ENCODE measurements at places on chromosomes 4 and X.

DNA sequence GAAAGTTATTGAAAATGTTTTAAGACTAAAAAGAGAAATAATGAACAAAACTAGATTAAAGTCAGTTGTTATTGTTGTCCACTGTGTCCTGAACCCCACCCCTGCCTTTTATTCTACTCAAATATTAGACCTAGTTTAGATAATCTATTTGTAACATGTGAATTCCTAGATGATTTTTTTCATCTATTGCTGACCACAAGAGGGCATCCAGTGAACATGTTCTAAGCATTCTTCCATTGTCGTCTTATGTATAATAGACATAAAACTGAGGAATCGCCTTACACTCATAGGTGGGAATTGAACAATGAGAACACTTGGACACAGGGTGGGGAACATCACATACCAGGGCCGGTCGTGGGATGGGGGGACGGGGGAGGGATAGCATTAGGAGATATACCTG is 36.4 kb upstream of the HPRT1 start:
- peak; percentile 23 for DNase-seq

- no peak for DNase-seq
These were observed 71.2 kb downstream of the MSX1 start for GRCh38 chr4:4930677-4931076.

GRCh38 chrX:16826207-16826606 is 39.9 kb downstream of the TXLNG start:
- DNase-seq: peak; percentile 59

GRCh38 chrX:13147733-13148132 is 103.3 kb upstream of the FAM9C start:
- DNase-seq: no peak

DNA sequence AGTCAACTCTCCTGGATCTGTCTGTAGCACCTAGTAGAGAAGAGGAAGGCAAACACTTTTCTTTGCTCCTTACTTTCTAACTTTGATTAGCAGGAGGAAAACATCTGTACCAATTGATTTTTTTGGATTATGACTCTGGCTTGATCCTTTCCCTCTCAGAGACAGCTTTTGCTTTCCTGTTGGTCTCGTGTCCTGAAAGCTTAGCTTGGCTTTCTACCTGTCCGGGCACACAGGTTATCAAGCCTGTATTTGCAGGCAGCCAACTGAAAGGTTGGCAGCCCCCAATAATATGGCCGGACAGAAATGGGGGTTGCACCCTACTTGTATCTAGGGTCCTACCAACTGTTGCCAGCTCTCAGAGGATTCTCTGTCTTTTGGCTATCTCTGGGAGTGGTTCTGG is 43.1 kb upstream of the LAMP2 start:
- no peak for DNase-seq

GRCh38 chr4:95850161-95850560 is 10.3 kb downstream of the PDHA2 start:
- DNase-seq: no peak

- DNase-seq: no peak
These were observed 152.9 kb downstream of the NHS start for GRCh38 chrX:17527922-17528321.

- DNase-seq: peak; percentile 82
These were observed 409.3 kb downstream of the FAM47B start for GRCh38 chrX:35351795-35352483.

DNA sequence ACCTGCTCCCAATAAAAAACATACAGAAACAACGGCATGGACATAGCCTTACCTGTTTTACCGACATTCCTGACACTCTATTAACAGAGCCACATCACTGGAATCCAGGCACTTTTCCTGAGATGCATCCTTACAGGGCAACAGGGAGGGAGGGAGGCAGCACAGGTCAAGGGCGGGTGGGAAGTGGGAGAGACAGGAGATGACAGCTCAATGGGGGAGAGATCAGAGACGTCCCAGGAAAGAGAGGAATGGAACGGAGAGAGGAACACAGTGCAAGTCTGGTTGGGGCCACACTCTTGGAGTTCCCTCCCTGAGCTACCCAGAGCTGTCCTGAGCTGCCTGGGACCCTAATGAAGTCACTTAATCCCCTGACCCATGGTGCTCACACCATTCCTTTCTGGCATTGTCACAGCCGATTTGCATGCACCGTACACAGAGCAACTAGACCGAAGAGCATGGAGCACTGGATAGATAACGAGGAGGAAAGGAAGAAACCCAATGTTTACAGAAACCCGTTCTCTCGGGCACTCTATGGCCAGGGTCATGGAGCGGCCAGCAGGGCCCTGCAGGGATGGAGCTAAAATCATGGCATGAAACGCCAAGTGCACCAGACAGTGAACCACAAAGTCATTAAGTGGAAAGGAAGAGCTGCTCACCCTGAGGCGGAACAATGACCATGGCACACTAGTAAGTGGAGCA is 93.1 kb downstream of the NSUN7 start:
- DNase-seq: no peak

DNA sequence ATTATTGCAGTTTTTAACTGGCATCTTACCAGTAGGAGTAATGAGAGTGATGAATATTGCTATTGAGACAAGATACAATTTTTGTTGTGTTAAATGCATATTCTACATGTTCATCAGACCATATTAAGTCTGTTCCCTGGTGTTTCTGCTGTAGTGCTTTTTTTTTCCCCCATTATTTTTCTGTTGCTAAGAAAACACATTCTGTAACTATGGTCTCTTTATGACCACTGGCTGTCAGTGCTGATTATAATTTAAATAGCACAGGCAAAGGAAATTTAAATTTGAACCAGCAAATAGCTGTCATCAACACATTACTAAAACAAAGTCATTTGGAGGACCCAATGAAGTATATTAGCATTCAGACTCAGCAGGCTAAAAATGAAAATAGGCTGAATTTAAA is 98.3 kb upstream of the ANKRD50 start:
- no peak for DNase-seq

- no peak for DNase-seq
These were observed 90.2 kb upstream of the DCLK2 start for GRCh38 chr4:149988087-149988410.

DNA sequence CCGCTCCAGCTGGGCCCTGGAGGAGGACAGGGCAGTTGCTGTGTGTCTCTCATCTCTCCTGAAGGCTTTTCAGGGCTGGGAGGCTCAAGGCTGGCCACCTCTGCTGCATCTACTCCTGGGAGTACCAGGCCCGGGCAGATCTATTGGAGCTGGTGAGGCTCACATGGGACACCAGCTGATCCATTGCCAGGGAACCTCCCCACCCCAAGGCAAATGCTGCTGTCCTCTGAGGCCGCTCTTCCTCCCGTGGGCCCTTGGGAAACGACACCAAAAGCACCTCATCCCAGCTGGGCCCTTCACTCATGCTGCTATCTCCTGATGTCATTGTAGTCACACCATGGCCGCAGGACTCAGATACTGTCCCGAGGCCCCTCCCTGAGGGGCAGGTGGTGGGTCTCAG is 3.6 kb downstream of the UBL4A start:
- DNase-seq: no peak

- DNase-seq: no peak
These were observed 31.2 kb downstream of the PIGG start for GRCh38 chr4:530017-530781.

DNA sequence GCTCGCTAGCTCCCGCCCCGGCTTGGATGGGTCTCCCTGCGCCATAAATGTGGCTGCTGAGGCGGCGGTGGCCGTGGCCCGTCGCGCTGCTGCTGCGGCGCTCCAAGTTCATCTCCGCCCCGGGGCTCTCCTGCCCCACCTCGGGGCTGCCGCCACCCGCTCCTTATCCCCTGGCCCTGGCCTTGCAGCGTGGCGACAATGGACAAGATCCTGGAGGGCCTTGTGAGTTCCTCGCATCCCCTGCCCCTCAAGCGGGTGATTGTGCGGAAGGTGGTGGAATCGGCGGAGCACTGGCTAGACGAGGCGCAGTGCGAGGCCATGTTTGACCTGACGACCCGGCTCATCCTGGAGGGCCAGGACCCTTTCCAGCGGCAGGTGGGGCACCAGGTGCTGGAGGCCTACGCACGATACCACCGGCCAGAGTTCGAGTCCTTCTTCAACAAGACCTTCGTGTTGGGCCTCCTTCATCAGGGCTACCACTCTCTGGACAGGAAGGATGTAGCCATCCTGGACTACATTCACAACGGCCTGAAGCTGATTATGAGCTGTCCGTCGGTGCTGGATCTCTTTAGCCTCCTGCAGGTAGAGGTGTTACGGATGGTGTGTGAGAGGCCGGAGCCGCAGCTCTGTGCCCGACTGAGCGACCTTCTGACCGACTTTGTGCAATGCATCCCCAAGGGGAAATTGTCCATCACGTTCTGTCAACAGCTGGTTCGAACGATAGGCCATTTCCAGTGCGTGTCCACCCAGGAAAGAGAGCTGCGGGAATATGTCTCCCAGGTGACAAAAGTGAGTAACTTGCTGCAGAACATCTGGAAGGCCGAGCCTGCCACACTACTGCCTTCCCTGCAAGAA is 763 bp downstream of the USP38 start:
- no peak for DNase-seq

DNA sequence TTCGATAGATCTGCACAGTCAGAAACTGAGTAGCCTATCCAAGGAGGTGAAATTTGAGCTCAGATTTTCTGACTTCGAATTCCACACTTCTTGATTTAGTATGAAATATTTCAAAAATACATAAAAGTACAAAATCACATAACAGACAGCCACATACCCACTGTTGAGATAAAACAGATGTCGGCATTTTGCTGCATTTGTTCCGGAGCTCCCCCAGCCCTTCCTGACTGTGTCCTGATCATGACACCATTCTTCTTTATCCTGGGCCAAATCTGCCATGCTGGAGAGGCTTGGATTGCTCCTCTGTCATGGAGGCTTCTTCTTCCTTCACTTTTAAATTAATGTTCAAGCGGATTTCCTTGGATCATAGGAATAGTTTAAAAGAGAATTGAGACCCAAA is 124.2 kb upstream of the RBPJ start:
- DNase-seq: no peak

DNA sequence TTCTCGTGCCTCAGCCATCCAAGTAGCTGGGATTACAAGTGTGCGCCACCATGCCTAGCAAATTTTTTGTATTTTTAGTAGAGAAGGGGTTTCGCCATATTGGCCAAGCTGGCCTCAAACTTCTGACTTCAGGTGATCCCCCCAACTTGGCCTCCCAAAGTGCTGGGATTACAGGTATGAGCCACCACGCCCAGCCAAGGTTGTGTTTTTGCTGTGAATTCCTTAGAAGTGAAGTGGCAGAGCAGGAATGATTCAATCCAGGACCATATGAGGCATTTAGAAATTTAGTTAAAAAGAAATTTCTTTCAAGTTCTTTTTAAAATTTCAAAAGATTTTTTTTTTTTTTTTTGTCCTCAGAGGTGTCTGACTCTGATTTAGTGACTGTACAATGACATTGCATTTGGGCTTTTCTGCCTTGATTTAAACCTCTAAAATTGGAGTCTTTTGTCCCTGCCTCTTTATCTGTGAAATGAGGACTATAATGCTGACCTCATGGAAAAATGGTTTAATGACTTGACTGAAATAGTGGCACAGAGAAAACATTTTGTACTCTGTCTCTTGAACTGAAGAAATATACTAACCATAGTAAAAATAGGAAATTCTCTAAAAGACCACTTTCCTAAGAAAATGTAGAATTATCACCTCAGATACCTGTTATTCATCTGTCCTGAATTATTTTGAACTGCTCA is 59.9 kb downstream of the CXCL13 start:
- no peak for DNase-seq

DNA sequence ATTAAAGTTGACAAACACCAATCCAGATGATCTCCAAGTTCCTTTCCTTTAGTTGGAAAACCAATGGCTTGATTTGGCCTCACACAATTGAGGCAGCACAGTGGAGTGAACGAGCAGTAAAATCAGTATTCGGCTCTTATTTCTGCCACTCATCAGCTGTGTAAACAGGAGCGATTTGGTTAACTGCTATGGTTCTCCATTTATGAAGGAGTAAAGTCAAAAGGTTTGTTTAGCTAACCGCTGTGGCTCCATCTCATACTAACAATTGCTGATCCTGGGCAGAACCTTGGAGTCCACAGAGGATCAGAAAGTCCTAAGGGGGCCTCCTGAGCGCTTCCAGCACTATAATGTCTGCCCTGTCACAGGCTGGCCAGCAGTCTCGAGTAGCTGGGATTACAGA is 54.5 kb upstream of the EXOC1L start:
- no peak for DNase-seq

DNA sequence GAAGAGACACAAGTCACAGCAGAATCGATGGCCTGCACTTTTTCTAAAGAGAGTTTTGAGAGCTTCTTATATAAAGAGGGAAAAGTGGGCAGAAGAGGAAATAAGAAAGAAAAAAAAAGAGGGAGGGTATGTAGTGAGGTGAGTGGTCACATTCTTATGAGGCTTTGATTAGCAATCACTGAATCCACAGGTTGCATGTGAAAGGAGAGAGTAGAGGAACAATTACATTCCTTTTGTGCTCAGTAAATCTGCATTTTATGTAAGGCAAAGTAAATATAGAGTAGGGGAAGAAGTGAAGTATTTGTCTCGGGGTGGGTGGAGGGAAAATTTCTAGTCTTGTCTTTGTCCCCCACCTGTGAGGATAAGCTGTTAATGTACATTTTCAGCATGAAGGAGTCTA is 26.8 kb upstream of the MBTPS2 start:
- DNase-seq: no peak

- DNase-seq: no peak
These were observed 178.5 kb downstream of the SHOX start for GRCh38 chrX:809081-809480.

DNA sequence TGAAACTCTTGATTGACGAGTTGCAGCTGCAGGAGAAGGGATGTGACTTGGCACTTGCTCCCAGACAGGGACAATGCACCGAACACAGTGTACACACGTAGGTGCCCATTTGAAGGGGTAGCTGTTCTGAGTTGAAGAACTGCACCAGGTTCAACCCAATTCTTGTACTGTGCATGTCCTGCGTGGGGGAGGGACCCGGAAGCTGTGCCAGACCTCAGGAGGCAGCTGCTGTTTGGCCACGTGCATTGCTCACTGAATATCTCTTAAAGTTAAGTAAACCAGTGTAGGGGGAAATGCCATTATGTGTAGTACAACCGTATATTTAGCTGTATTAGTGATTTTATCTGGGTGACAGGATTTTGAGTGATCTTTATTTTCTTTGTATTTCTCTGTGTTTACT is 12.0 kb upstream of the RBBP7 start:
- DNase-seq: peak; percentile 9

- no peak for DNase-seq
These were observed 75.7 kb upstream of the ANK2 start for GRCh38 chr4:112973750-112974251.

DNA sequence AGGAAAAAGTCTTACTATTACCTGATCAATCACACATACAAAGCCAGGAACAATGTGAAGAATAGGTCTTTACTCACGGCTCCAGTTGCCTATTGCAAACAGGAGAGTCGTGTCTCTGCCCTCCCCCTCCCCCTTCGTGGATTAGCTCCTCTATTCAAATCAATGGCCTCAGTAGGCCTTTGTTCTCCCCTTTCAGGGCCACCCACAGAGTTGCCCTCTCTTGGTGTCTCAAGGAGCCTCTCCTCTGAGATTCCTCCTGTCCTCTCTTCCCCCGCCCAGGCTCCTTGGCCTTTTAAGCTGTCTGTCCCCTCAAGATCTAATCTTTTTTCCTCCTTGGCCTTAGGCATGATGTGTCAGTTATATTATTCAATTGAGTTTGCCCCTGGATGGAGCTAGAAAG is 107.2 kb upstream of the NALF2 start:
- no peak for DNase-seq

Measured in G401 (cell line).